CD4-positive, alpha-beta T cell treated with Interferon alpha-2 for 1 hour (primary cell): ENCODE measurements at places on chromosomes 12 and 14.

- no peak for DNase-seq
Observed at GRCh38 chr12:125418902-125419564, 353.8 kb downstream of the AACS start.

GRCh38 chr14:34387974-34388516, 74.0 kb downstream of the SPTSSA start:
- DNase-seq: no peak

- no peak for DNase-seq
Observed at GRCh38 chr12:34402228-34402898, 380.1 kb downstream of the ALG10 start.

GRCh38 chr12:65984227-65984479, 146.4 kb downstream of the LLPH start:
- DNase-seq: no peak

GRCh38 chr12:69633061-69633460, 22.4 kb upstream of the LRRC10 start:
- DNase-seq: no peak
